T-cell (primary cell): ENCODE measurements at places on chromosomes 5 and 9.

DNA sequence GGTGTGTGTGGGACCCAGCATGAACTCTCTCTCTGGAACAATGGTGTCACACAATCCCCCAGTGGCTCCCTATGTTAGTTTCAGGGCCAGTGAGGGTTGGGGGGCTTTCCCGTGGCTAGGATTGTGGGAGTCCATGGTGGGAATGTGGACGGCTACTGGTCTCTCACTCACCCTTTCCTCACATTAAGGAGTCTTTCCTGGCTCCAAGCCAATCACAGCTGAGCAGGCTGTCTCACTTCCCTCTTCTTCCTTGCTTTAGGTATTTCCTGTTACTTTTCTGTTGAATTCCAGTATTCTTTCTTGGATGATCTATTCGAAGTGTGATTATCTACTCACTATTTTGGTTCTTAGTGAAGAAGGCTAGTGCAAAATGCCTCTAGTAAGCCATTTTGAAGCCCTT is 324.4 kb upstream of the MPDZ start:
- no peak for DNase-seq

DNA sequence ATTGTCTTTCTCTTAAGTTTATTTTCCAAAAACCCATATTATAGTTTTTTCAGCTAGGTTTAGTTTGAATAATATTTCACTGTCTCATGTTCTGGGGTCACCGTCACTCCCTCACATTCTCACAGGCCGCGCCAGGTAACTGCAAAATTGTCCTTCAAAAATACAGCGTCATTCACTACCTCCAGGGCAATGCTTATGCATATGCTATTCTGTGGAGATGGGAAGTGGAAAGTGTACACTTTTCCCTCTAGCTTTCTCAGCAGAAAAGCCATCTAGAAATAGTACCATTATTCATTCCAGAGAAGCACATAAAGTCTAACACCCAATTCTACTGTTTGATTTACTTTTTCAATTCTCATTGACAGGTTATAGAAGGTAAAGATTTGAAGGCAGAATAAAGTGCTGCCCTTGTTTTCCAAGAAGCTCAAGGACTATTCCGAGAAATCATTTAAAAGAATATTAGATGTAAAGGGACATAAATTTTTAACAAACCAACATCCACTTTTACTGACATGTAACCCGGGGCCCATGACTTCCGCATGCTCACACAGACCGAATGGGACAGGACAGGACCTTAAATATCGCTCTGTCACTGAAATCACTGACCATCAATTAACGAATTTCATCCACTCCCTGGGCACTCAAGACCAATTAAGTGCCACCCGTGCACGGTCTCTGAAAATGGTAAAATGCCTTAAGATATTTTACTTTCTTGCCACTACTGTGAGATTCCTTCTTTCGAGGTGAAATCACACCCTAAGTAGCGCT is 720 bp downstream of the NUDT12 start:
- DNase-seq = no peak

GRCh38 chr5:2135354-2135753 is 252.6 kb upstream of the IRX4 start:
- DNase-seq = no peak

- no peak for DNase-seq
These were observed 31.6 kb upstream of the UBAC1 start for GRCh38 chr9:135992486-135993408.

- no peak for DNase-seq
These were observed 77.0 kb upstream of the COL5A1 start for GRCh38 chr9:134564431-134565170.

- DNase-seq = no peak
These were observed 52.9 kb upstream of the MTMR12 start for GRCh38 chr5:32365623-32366022.

DNA sequence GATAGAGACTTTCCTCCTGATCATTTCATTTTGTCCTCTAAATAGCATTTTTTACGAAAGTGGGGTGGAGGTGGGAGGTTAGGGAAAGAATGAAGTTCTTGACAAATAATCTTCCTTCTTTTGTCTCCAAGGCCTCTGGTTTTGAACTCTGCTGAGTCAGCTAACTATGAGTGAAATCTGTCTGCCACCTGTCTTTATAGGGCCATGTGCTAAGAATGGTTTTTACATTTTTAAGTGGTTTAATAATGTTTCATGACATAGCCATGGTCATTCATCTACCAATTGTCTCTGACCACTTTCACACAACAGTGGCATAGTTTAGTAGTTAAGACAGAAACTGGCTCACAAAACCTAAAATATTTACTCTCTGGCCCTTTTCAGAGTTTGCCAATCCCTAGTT is 7.6 kb downstream of the MAN2A1 start:
- DNase-seq = no peak
